Hematopoietic multipotent progenitor cell (in vitro differentiated cells): ENCODE measurements at places on chromosomes 5 and 9. TPM values are rescaled to one million over a fixed set of nuclear protein-coding genes. Genes with fewer than 3 reads are reported as not detected.
A peak's percentile ranks its signal among the peaks of the same experiment; 100 is the strongest.

Gene INSL4
- total RNA-seq = not detected

Gene TAF11L10
- total RNA-seq = not detected

Gene CDH6
- under 0.01 TPM for total RNA-seq

Gene TBC1D9B
- total RNA-seq = 72.2 TPM

Gene KCTD16
- total RNA-seq = under 0.01 TPM

Gene PLEKHG4B
- 7.0 TPM for total RNA-seq

Gene C5orf34
- total RNA-seq = 1.6 TPM

Gene FCN1
- total RNA-seq = 10.5 TPM

Gene TMEFF1
- 0.54 TPM for total RNA-seq

- no peak for DNase-seq
These were observed 391.1 kb downstream of the TLE4 start for GRCh38 chr9:79962836-79963235.

- no peak for DNase-seq
These were observed 68.8 kb downstream of the C9orf50 start for GRCh38 chr9:129552064-129552463.

- DNase-seq = no peak
These were observed 1132.6 kb downstream of the MAT2B start for GRCh38 chr5:164637931-164638521.

DNA sequence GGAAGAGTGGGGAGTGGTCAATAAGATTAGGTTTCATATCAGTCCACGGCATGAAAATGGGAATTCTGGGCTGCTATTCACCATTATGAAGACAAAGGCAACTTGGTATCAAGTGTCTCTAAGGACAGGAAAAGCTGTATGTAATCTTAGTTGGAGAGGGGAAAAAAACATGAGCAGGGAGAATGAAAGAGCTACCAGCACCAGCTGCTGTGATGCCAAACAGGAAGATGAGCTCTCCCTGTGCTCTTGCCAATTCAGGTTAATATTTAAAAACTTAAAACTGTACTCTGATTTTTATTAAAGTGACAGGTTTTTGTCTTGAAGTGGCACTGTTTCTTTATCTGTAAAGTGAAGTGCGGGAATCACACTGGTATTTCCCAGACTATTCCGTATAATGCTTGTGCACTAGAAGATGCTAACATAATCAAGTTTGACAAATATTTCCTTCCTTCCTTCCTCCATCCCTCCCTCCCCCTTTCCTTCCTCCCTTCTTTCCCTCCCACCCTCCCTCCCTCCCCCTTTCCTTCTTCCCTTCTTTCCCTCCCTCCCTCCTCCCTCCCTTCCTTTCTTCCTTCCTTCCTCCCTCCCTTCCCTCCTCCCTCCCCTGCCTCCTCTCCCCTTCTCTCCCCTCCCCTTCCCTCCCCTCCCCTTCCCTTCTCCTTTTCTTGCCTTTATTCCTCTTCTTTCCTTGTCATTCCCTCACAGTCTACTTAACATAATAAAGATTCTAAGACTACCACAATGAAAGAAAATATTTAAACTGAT, 1383.0 kb upstream of the C9orf72 start:
- DNase-seq = no peak

DNA sequence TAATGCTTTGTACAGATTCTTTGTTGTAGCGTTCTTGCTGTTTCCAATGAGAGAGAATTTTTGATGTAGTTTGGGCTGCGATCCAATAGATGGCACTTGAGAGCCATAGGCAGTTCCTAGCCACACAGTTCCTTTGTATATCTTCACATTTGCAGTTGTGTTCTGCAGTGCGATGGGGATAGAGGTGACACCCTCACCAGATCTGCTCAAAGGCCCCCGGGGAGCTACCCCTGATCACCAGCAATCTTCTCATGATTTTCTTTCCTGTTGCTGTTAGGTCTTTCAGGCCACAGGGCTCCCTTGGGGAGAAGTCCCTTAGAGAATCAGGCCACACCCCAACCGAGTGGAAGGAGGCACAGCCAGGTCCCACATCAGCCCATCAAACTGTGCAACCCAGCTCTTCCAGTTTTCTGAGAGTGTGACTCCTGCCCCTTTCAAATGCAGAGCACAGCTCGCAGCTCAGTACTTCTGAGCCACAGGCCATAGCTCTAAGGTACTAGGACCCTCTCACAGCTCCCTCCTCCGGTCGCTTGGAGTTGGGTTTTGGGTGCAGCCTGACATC, 353.7 kb downstream of the SLCO4C1 start:
- DNase-seq = peak; percentile 65

DNA sequence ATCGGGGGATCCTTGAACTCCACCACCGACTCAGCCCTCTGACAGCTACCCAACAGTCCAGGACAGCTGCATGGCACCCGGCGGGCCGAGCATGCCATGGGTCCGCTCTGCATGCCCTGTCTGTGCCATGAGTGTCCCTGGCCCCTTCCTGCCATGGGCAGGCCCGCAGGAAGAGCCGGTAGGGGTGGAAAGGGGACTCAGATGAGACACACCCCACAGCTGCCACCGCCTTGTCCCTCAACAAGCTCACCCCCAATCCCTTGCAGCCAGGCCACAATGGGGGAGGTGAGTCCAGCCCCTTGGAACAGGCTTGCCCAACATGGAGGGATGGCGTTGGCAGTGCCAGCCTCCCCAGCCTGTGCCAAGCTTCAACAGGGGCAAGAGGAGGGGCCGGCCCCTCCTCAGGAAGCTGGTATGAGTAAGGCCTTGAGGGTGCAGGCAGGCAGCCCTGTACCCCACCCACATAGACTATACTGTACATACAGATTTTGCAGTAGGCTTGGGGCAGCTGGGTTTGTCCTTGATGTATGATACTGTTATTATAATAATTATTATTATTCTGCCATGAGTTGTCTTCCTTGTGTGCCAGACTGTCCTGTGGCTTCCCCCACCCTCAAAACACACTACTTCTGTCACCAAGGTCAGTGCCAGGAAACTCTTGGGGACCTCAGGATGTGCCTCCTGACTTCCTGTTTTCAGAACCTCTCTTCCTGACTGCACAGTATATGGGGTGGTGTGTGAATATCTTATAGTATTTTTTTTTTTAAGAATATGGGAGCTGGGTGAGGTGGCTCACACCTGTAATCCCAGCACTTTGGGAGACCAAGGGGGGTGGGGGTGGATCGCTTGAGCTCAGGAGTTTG, 12.0 kb upstream of the SLC34A1 start:
- DNase-seq = no peak

DNA sequence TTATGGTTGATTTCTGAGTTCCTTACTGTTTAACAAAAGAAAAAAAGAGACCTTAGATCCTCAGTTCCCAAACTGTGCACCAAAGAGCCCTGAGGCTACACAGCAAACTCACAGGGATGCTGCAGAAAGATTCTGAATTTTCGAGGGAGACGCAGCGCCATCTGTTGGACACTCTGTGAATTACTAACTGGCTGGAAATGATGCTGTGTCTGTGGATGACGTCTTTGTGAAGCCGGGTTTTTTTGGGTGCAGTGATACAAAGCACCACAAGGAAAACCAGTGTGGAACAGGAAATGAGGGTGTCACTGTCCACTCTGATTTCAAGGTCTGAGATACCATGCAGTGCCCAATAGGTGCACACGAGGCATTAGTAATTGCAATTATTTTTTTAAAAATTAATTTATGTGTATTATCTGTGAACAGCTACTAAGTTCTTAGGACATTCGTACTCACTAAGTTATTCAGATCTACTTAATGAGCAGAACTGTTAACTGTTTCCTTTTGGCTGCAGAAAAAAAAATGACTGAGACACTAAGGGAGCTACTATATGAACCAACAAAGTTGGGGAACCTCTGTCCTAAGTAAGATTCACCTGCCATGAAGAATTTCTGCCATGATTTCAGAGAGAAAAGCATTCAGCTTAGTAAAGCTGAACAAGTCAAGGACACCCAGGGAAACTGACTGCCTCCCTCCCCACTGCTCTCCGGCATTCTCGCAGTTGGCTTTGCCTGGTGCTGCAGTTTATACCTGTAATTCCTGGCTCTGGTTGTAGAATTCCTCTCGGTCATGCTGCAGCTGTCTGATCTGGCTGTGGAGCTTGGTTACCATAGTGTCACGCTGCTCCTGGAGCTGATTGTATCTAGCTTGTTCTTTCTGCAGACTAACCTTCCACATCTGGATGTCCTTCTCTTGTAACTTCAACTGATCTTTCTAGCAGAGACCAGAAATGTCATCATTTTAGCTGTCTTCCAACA, 23.4 kb downstream of the SPACA9 start:
- DNase-seq = peak; percentile 91

DNA sequence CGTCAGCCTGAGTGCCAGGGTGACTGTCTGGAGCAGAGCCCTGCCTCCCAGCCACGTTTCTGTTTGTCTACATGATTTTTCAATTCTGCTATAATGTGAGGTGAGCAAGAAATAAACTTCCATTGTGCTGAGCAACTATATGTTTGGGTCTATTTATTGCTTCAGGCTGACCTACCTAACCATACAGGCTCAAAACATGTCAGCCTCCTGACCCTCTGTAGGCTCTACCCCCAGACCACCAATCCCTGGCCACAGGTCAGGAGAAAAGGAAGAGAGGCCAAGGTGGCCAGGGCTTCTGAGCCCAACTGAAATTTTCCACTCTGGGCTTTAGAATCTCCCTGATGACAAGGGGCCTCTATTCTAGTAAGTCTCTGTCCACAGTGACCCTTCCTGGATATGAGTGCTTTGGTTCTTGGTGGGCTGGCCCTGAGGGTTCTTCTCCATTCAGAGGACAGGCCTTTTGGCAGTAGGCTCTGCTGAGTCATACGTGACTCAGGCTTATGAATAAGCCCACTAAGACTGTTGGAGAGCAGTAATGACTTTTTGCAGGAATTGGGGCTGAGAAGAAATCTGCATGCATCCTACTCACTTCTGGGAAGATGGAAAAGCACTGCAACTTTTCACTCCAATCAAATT, 117.2 kb upstream of the TBCA start:
- DNase-seq = peak; percentile 49

GRCh38 chr9:120736881-120737280, 22.6 kb upstream of the MEGF9 start:
- no peak for DNase-seq

DNA sequence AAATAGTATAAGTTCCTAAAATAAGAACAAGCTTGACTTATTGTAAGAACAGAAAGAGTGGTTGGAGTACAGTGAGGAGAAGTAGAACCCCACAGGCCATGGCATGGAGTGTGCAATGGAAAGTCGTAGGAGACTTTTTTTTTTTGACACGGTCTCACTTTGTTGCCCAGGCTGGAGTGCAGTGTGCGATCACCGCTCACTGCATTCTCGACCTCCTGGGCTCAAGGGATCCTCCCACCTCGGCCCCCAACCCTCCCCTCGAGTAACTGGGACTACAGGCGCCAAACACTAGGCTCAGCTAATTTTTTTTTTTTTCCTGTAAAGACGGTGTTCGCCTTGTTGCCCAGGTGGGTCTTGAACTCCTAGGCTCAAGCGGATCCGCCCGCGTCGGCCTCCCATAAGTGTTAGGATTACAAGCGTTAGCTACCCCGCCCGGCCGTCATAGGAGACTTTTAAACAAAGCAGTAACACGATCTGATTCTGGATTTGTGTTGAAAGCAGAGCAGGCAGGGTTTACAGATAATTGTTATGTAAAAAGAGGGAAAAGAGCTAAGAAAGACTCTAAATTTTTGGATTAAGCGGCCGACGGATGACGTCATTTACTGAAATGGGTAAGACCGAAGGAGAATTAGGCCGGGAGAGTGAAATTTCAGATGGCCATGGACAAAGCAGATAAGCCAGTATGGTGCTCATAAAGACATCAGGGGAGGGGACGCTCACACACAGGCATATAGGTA, 752 bp downstream of the TSTD2 start:
- no peak for DNase-seq

DNA sequence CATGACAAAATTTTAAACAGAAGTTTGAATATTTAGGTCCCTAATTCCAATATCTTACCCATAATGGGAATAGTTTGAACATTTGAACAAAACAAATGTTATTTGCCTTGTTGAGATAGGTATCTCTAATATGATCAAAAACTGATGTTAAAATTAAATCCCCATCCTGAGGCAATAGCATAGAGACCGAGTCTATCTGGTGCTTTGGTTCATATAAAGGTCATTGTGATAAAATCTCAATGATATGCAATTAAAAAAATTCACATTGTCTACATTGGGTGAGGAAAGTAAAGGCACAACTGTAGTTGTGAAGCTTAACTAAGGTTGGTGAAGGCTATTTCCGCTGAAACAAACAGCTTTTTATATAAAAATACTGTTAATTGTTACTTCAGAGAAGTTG, 318.3 kb downstream of the CAAP1 start:
- no peak for DNase-seq

DNA sequence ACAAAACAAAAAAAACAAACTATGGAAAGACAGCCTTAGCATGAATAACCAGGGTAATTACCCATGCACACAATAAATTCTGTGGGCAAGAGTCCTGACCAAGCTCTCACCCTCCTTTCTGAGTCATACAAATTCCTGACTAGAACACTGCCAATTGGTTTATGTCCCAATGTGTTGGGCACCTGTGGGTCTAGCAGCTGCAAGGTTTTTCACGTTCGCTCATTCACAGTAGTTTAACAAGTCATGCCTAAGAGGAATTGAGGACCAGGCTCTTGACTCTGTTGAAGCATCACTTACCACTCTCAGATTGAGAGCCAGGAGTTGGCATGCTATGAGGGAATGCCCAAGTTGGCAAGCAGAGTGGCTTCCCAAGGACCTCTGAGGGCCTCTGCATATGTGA, 205.5 kb upstream of the SLC24A2 start:
- DNase-seq = no peak

GRCh38 chr5:171310819-171311321, 1.8 kb downstream of the TLX3 start:
- no peak for DNase-seq

GRCh38 chr9:116572095-116572748, 114.9 kb upstream of the TRIM32 start:
- DNase-seq = no peak

GRCh38 chr5:135487037-135487395, 34.9 kb upstream of the TIFAB start:
- DNase-seq = no peak

DNA sequence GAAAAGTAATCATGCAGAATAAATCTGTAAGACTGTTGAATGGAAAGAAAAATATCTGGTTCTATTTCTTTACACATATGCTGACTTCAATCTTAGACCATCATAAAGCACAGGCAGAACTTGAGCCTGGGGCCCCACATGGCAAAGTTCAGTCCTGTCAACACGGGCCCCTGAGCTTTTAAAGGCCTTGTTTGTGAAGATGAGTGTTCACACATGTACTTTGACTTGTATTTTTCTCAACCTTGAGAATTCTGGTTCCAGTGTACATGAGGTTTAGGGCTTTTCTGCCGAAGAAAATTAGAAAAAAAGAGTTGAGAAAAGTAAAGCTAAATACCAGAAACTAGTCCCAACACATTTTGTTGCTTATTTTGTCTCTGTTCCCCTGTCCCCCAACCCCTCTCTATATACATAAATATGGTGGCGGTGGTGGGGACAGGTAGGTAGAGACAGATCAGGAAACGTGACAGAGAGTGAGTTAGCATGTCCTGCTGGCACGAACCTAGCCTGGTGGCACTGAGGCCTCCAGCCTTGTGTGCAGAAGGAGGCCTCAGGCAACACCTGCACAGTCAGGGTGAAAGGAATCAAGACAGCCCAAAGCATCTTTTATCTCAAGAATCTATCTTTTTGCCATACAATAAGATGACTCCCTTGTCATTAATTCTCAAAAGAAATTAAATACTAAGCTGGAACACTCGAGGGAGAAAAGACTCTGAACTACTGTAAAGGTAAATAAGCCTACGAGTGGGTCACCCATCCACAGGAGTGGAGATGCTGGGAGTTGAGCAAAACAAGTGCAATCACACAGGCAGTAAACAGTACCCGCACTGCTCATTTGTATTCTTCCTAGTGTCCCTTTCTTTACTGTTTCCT, 22.9 kb downstream of the LIFR start:
- no peak for DNase-seq

GRCh38 chr9:123871781-123872180, 58.1 kb downstream of the DENND1A start:
- DNase-seq = no peak

- peak; percentile 4 for DNase-seq
These were observed 592 bp downstream of the UBAP2 start for GRCh38 chr9:34047864-34048726.
